ENCODE measurements at places on chromosomes 6 and 20.

DNA sequence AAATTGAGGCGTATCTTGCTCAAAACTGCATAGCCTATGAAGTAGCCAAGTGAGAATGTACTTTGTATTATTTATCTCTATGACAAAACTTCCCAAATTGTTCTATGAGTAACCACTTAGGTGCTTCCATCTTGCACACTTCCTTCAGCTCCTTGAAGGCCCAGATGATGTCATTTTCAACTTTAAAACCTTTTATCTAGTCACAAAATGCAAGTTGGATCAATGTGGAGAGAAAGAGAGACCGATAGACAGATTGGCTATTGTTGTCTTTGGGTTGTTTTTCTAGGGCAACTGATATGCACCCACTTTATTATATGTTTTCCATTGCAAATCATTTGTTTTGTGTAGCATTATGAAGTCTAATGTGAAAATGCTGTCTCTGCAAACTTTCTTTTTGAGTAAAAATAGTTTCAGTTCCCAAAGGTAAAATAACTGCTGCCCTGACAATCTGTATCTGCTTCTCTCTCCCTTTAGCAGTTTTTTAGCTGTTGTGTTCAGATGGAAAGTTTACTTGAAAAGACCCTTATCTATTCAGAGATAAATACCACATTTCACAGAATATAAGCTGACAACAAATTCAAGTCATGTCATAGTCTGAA lies 73.7 kb upstream of the CITED2 start:
- no peak for DNase-seq

DNA sequence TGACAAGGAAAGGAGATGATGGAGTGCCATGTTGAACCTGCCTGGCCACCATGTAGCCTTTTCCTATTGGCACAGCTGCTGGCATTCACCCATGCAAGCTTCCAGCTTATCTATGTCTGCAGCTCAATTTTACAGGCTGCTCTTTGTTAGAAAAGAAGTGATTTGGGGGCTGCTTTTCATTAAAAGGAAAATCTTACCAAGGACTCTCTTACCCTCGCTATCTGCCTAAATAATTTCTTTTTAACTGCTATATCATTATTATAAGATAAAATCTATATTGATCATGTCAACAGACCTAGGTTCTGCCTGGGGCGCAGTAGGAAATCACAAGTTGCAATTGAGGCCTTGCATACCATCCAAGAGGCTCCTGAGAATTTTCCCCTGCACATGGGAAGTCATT lies 167.2 kb downstream of the SYNDIG1 start:
- DNase-seq, result no peak

DNA sequence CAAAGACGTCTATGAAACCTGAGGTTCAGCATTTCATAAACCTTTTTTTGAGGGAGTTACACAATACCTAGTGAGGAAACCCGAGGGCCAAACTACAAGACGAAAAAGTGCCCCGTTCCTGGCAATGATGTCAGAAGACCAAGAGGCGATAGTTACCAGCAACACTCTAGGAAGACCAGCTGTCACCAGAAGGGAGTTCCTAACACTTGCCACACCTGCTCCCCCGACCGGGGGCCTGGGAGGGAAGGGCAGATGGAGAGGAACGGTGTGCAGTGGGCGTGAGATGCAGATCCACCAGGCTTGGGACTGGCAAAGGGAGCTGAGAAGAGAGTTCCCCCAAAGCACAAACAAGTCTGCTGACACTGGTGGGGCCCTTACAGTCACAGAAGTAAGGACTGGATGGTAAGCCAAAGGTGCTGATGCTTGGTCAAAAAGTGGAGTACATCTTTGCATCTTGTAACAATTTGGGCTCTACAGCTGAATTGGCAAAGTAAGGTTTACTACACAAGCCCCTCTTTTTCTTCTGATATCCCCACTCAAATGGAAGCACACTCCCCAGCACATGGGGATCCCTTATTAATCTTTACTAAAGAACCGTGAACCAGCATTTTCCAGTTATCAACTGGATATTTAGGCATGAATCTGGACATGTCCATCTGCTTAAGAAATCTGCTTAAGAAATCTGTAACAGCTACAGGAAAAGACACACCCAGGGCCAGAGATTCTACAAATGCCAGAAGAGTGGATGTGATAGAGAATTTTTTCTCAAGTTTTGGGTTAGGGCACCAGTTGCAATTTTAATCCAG lies 38.5 kb downstream of the PANK2 start:
- DNase-seq, result no peak

DNA sequence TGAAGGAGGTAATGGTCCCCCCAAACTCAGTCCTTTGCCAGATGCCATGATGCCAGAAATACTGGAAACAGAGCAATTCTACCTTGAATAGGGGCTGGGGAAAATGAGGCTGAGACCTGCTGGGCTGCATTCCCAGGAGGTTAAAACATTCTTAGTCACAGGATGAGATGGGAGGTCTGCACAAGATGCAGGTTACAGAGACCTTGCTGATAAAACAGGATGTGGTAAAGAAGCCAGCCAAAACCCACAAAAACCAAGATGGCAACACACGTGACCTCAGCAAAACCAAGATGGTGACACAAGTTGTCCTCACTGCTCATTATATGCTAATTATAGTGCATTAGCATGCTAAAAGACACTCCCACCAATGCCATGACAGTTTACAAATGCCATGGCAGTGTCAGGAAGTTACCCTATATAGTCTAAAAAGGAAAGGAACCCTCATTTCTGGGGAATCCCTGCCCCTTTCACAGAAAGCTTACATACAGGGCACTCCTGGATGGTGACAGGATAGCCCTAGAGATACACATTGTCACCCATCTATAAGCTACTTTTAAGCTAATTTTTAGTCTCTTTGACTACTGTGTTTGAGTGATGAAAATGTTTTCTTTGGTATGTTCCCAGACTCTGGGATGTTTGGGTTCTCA lies 979.7 kb downstream of the TBC1D32 start:
- DNase-seq, result no peak

DNA sequence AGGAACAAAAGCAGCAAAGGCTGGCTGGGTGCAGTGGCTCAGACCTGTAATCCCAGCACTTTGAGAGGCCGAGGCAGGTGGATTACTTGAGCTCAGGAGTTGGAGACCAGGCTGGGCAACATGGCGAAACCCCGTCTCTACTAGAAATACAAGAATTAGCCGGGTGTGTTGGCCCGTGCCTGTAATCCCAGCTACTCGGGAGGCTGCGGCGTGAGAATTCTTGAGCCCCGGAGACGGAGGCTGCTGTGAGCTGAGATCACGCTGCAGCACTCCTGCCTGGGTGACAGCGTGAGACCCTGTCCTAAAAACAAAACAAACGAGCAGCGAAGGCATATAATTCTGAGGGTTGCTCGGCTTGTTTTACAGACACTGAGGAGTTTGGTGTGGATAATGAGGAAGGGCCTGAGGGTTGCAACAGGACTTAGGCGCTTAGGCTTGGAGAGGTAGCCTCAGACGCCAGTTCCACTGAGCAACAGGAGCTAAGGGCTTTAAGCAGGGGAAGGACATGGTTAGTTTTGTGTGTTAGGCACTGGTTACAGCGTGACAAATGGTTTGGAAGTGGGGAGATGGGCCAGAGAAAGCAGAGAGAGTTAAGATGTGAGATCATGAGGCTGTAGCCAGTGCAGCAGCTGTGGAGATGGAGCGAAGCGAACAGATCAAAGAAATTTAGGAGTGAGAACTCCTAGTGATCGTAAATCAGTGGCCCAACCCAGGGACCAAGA lies 1.2 kb downstream of the MYH7B start:
- DNase-seq, result no peak

DNA sequence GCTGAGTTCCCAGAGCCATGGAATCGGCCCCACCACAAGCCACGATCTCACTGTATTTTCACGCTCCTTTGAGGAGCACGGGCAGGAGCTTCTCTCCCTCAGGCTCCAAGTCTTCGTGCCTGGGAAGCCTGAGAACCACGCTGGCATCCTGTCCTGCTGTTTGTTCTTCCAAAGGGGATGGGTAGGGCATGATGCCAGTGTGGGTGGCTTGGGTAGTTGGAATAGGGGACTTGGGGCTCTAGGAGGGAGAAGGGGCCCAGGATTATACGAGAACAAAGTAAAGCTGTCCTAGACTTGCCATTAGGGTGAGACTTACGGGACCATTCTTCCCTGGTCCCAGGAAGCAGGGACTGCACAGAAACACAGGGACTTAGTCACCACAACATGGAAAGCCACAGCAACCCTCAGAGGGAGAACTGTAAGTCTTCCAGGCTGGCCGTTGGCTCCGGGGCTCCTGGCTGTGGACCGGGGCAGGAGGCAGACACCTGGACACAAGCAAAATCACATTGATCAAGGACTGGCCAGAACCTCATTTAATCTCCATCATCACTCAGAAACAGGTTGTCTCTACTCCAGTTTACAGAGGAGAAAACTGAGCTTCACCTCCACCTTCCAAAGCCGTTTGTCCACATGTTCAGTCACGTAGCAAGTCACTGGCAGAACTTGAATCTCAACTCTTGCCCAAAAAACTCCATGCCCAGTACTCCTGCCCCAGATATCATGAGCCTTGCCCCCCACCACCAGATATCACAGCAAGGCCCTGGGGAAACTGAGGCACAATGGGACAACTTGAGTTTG lies 1.3 kb downstream of the CCN5 start:
- DNase-seq, result no peak

DNA sequence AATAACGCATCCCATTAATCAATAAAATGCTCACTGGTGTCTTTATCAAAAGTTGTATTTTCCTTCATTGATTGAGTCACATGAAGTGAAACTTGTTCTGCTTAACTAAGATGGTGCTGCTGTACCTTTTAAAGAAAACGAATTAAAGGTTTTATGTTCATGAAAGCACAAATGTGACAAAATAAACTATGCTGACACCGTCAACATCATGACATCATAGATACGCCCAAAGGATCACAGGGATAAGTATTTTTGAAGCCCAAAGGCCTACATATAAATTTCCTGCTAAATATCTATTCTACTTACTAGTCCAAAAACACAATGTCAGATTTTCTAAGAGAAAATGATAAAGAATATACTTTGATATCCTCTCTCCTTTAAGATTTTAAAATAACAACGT lies 94.4 kb downstream of the FAM217A start:
- DNase-seq, result no peak

GRCh38 chr6:39695447-39695846 lies 29.8 kb downstream of the KIF6 start:
- no peak for DNase-seq

DNA sequence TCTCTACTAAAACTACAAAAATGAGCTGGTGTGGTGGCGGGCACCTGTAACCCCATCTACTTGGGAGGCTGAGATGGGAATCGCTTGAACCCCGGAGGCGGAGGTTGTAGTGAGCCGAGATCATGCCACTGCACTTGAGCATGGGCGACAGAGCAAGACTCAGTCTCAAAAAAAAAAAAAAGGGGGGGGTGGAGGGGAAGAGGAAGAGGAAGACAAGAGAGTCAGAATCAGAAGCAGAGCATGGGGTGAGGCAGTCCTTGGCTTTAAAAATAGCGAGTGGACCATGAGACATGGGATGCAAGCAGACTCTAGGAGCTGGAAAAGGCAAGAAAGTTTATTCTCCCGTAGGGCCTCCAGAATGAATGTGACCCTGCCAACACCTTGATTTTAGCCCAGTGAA lies 3.9 kb upstream of the SLC9A8 start:
- no peak for DNase-seq

- DNase-seq, result no peak
Measured at GRCh38 chr20:57922083-57922482, 212.3 kb upstream of the PMEPA1 start.

All from activated T-cell treated with anti-CD3 and anti-CD28 coated beads for 48 hours (primary cell).